Renal pelvis (tissue), 12 donors: ENCODE measurements at places on chromosomes 12 and 14.

- DNase-seq, result no peak
Measured at GRCh38 chr12:94839347-94839746, 164.2 kb downstream of the NDUFA12 start.

DNA sequence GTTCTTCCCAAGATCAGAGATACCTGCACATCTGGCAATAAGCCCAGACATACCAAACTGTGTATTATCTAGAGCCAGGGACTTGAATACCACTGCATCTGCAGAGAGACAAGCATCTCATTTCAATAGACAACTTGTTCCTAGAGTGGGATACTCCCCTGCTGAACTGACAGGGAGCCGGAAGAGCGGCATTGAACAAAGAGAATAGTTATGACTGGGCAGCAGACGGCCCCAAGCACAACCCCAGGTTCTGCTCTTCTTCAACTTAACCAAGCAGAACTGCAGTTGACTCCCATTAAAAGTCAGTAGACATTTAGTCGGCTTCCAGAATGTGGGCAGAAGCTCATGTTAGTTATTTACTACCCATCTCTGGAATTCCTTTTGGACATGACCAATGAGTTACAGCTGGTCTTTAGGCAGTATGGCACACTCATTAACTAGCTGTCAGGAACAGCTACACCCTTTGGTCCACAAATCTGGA lies 112.9 kb downstream of the HMGA2 start:
- DNase-seq, result peak; percentile 79

GRCh38 chr12:100539202-100539601 lies 34.3 kb upstream of the GAS2L3 start:
- DNase-seq, result peak; percentile 54

DNA sequence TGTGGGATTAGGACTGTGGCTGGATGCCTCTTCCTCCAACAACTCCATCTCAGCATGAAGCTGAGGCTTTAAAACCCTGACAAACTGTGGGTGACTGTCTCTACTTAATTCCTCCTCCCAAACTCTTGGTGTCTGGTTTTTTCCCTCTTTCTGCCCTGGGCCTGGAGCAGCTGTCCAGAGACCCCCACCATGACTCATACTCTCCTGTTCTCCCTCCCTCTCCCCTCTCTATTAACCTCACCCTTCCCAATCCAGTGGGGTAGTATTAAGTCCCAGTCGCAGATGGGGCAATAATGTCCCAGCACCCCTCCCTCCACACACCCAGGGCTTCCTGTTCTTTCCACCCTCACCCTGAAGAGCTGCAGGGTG lies 2.0 kb upstream of the DNAJC14 start:
- no peak for DNase-seq

DNA sequence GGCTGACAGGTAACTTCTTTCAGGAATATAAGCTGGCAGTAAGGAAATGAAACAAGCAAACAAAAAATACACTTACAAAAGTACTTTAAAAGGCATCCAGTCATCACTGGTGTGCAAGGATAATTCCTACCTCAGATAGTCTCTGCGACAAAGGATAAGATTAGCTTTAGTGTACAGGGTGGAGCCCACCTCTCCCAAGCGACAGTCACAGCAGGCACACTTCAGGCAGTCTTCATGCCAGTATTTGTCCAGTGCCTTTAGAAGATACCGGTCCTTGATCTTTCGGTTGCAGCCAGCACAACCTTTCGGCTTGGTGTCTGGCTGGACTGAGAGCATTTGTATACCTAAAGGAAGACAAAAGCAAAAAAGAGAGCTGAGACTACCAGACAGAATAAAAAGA lies 5.4 kb downstream of the LMO3 start:
- no peak for DNase-seq

GRCh38 chr12:3655328-3655900 lies 97.5 kb downstream of the CRACR2A start:
- DNase-seq, result no peak

GRCh38 chr14:23518709-23519108 lies 32.9 kb downstream of the ZFHX2 start:
- no peak for DNase-seq

GRCh38 chr12:6073426-6073825 lies 51.0 kb downstream of the VWF start:
- DNase-seq, result no peak

- DNase-seq, result peak; percentile 59
Measured at GRCh38 chr14:91925001-91925726, 22.3 kb downstream of the FBLN5 start.

DNA sequence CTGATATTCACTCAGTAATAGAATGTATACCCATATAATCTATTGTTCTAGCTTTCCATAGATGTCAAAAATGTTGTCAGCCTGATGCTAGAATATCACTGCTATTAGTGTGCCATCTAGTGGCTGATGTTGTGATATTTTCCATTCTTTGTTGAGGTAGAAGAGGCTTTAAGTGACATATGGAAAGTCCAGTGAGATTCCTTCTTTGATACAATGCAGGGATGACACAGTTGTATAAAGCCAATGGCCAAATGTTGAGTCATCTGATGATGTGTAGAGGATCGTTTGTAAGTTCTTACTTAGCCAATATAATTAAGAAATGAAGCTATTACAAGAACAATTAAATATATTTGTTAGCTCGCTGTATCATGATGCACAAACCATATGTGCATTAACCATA lies 58.1 kb upstream of the PCED1B start:
- peak; percentile 42 for DNase-seq

- DNase-seq, result no peak
Measured at GRCh38 chr12:90969346-90969745, 14.4 kb upstream of the CCER1 start.

DNA sequence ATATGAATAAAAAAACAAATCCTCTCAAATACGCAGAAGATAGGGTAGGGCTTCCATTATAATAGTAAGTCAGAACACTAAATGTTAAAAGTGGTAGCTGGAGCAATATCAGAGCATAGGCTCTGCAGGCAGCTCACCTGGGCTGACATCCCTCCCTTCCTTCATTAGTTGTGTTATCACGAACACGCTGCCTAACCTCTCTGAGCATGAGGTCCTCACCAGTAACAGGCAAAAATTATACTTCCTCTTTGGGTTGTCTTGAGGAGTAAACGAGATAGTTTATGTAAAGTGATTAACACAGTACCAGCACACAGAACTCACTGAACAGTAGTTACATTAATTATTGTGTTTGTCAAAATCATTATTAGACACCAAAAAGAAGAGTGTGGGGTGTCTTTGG lies 154.3 kb downstream of the STXBP6 start:
- DNase-seq, result no peak

- DNase-seq, result no peak
Measured at GRCh38 chr12:94157981-94158411, 9.6 kb downstream of the PLXNC1 start.

DNA sequence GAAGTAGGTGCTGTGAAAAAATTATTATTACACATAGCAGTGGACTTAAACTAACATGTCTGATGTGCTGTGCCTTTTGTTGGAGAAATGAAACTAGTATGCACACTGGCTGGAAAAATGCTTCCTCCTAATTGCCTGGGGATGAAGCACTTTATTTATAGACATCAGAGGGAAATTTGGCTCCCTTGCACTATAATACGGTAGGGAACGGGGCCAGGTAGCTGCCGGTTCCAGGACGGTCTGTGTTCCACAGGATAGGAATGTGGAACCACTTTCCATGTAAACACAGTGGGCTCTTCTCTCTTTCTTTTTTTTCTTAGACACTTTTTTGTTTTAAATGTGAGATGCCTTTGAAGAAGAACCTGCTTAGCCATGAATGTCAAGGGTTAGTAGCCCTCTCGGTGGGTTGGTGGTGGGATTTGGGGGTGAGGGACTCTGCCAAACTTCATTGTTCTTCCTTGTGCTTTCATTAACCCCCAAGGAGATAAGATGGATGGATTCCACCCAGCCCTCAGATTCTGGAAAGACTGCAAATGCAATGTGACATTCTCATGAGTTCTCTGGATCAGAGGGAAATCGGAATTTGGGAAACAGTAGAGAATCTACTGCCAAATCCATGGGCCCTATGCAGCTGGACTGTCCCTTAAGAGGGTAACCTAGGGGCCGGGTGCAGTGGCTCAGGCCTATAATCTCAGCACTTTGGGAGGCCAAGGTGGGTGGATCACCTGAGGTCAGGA lies 58.0 kb upstream of the GSC start:
- no peak for DNase-seq

- DNase-seq, result no peak
Measured at GRCh38 chr12:69949311-69950002, 124.4 kb downstream of the MYRFL start.

DNA sequence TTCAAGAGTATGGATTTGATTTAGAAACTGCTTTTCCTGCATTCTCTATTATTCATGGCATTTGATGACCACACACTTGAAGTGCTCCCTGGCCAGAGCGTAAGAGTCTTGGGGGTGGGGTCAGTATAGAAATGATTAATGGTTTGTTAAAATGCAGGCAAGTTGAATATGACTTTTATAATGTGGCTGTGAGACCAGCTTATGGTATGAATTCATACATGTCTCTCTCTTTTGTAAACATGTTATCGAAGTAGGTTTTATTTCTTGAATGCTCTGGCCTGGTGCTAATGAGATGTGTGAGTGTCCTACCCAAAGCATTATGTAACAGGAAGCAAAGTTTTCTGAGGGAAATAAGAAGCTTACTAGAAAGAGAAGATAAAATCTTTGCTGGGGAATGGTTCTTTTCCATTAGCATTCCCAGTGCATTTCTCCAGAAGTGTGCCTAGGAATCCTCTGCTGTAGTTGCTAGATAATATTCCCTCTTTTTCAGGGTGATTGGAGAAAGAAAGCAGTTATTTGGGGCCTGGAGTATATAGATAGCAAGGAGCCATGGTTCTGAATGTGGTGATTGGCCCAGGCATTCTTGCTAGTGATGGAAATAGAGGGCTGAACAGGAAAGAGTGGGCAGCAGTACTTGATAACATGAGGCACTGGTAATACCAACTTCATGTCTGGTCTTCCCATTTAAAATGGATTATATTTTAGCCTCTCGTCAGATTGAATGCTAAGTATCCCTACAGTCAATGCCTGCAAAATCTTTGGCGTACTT lies 289.7 kb downstream of the RAD51B start:
- no peak for DNase-seq

DNA sequence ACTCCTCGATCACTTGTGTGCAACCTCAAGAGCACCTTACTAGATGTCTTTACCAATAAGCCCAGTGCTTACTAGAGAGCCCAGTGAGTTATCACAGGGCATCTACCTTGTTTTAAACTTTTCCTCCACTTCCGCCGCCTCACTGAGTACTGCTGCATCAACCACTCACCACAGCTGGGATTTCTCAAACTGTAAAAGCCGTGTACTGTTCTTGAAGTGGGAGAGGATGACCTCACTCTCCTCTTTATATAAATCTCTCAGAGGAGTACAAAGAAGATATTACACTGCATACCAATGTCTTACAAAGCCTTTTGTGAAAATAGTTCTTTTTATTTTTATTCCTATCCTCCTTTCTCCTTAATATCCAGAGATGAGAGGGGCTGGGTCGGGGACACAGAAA lies 94.1 kb downstream of the PLCZ1 start:
- DNase-seq, result peak; percentile 82
